Esophagus muscularis mucosa (tissue), 4 donors: ENCODE measurements at places on chromosomes 6 and 20. TPM values are rescaled to one million over a fixed set of nuclear protein-coding genes. Genes with fewer than 3 reads are reported as not detected.
A peak's percentile ranks its signal among the peaks of the same experiment; 100 is the strongest.

DNA sequence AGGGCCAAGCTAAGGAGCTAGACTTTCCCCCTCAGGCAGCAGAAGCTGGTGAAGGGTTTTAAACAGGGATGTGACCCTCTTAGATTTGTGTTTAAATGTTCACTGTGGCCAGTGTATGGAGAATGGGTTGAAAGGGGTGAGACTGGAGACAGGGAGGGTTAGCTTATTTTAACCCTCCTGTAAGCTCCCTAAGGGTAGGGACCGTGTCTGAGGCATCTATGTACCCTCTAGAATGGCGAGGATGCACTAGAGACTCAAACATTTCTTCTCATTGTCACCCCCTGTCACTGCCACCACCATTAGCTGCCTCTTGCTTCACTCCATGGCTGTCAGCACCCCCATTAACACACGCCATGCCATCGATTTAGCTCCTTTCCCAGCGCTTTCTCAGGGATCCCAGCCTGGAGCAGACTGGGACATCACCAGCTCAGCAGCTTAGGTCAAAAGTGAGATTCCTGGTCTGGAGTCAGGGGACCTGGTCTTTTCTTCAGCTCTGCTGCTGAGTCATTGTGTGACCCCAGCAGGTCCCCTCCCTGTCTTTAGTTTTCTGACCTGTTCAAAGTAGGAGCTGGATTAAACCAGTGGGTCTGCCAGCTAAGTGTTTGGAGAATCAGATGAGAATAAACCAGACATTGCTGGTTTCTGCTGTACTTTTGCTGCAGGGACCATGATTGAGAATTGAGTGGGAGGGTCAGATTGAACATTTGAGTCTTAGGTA is 1.1 kb upstream of the SLC22A7 start:
- H3K4me1 ChIP-seq = no peaks in the 10 kb centered on the region
- H3K27ac ChIP-seq = no peak overlapping the region
- no peaks in the 10 kb centered on the region for H3K27me3 ChIP-seq
- H3K4me3 ChIP-seq = no peak overlapping the region
- no peaks in the 10 kb centered on the region for H3K36me3 ChIP-seq

DNA sequence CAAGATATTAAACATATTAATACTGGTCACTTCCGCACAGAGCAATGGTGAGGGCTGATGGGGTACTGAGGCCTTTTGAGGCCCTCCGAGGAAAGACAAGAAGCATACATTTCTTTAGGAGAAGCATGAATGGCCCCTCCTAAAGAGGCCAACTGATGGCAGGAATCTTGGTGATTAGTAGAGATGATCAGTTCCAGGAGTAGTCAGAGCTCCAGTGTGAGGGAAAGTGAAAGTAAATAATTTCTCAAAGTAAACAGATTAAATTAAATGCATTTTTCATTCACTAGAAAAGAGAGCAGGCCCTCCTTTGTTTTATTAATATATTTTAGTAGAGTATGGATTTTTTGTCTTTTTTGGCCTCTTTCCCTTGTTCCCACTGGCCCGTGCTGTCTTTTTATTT is 38.2 kb downstream of the NOX3 start:
- H3K4me3 ChIP-seq = peak overlapping the region; percentile 24
- no peak for DNase-seq
- H3K27me3 ChIP-seq = no peaks in the 10 kb centered on the region
- no peaks in the 10 kb centered on the region for H3K36me3 ChIP-seq
- no peak overlapping the region for H3K27ac ChIP-seq

GRCh38 chr6:56399672-56400263 is 152.4 kb upstream of the COL21A1 start:
- no peaks in the 10 kb centered on the region for H3K27me3 ChIP-seq
- no peak for DNase-seq
- no peaks in the 10 kb centered on the region for H3K36me3 ChIP-seq
- H3K4me1 ChIP-seq = peaks cover 16% of the 10 kb centered on the region
- no peak overlapping the region for H3K27ac ChIP-seq

- no peak overlapping the region for H3K4me3 ChIP-seq
- H3K4me1 ChIP-seq = peaks cover 8% of the 10 kb centered on the region
- no peak overlapping the region for H3K27ac ChIP-seq
- H3K36me3 ChIP-seq = no peaks in the 10 kb centered on the region
- no peaks in the 10 kb centered on the region for H3K27me3 ChIP-seq
Observed at GRCh38 chr6:125797886-125798444, 7.2 kb downstream of the NCOA7 start.

- no peak for DNase-seq
- H3K36me3 ChIP-seq = peaks cover under 1% of the 10 kb centered on the region
- H3K4me3 ChIP-seq = no peak overlapping the region
- no peaks in the 10 kb centered on the region for H3K27me3 ChIP-seq
- no peak overlapping the region for H3K27ac ChIP-seq
Observed at GRCh38 chr20:49501917-49502316, 19.4 kb upstream of the KCNB1 start.

DNA sequence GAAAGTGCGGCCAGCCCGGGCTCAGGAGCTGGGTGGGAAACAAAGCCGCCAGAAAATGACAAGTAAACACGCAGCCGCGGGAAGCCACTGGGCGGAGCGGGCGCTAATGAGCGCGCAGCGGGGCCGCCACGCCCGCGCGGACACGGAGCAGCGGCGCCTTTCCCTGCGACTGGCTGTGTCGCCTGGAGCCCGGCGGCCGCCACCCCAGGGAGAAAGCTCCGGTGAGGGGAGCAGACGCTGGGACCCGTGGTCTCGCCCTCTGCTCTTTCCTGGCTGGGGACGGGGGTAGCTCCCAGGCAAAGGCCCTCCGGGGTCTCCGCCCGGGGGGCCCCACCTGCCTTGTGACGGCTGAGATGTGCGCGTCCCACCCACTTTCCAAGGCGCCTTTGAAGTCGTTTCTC is 54.9 kb downstream of the PRR18 start:
- DNase-seq = no peak
- H3K27ac ChIP-seq = no peak overlapping the region
- H3K4me3 ChIP-seq = peak overlapping the region; percentile 53

GRCh38 chr6:33763483-33763882 is 16.8 kb upstream of the IP6K3 start:
- H3K4me1 ChIP-seq = peaks cover 8% of the 10 kb centered on the region
- DNase-seq = no peak
- H3K27ac ChIP-seq = no peak overlapping the region
- H3K4me3 ChIP-seq = no peak overlapping the region
- no peaks in the 10 kb centered on the region for H3K27me3 ChIP-seq

DNA sequence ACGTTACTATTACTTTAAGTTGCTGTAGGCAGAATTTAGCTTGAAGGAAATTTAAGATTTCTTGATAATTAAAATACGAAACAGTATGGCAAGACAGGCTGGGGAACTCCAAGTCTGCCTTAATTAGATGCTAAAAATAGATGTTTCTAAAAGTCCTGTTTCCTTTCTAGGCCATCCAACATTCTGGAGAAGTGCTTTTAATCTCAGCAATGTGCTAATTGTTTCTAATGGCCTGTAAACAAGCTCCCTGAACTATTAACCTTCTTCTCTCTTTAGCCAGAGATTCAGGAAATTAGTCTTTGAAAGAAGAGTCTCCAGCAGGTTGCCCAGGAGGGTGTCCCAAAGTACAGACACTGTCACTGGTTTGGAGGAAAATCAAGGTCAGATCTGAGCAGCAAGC is 677.3 kb upstream of the AGPAT4 start:
- no peaks in the 10 kb centered on the region for H3K27me3 ChIP-seq
- H3K27ac ChIP-seq = no peak overlapping the region
- peaks cover 7% of the 10 kb centered on the region for H3K4me1 ChIP-seq
- H3K36me3 ChIP-seq = no peaks in the 10 kb centered on the region
- no peak for DNase-seq

- H3K27ac ChIP-seq = no peak overlapping the region
- no peak overlapping the region for H3K4me3 ChIP-seq
- DNase-seq = no peak
- no peaks in the 10 kb centered on the region for H3K36me3 ChIP-seq
Observed at GRCh38 chr6:40642837-40643236, 55.7 kb upstream of the LRFN2 start.

GRCh38 chr6:41644297-41644879 is 6.1 kb downstream of the MDFI start:
- H3K4me3 ChIP-seq = no peak overlapping the region
- H3K4me1 ChIP-seq = peaks cover 6% of the 10 kb centered on the region
- no peak overlapping the region for H3K27ac ChIP-seq
- no peak for DNase-seq
- H3K36me3 ChIP-seq = no peaks in the 10 kb centered on the region

DNA sequence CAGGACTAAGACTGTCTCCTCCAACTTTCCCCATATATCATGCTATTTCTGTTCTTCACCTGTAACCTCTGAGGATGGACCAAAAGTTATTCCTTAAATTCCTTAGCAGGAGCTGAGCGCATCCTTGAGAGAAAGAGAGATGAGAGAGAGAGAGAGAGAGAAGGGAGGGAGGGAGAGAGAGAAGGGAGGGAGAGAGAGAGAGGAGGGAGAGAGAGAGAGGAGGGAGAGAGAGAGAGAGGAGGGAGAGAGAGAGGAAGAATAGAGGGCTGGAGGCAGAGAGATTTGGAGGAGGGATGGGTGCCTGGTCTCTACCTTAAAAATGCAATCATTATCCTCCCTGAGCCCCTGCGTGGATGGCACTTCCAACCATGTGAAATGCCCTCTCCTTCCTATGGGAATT is 73.6 kb downstream of the BMP2 start:
- DNase-seq = no peak
- H3K4me1 ChIP-seq = no peaks in the 10 kb centered on the region
- no peak overlapping the region for H3K27ac ChIP-seq
- no peak overlapping the region for H3K4me3 ChIP-seq
- no peaks in the 10 kb centered on the region for H3K36me3 ChIP-seq

GRCh38 chr20:58407966-58408557 is 19.0 kb downstream of the VAPB start:
- H3K27me3 ChIP-seq = no peaks in the 10 kb centered on the region
- no peak for DNase-seq
- H3K4me3 ChIP-seq = no peak overlapping the region
- no peaks in the 10 kb centered on the region for H3K36me3 ChIP-seq
- peaks cover 47% of the 10 kb centered on the region for H3K4me1 ChIP-seq

- no peaks in the 10 kb centered on the region for H3K36me3 ChIP-seq
- DNase-seq = no peak
- no peaks in the 10 kb centered on the region for H3K27me3 ChIP-seq
- H3K27ac ChIP-seq = no peak overlapping the region
- H3K4me3 ChIP-seq = no peak overlapping the region
- peaks cover 26% of the 10 kb centered on the region for H3K4me1 ChIP-seq
Observed at GRCh38 chr6:150880336-150880735, 14.8 kb downstream of the MTHFD1L start.

- H3K27me3 ChIP-seq = no peaks in the 10 kb centered on the region
- H3K27ac ChIP-seq = no peak overlapping the region
- H3K4me1 ChIP-seq = peaks cover 6% of the 10 kb centered on the region
Observed at GRCh38 chr6:37024656-37025337, 19.3 kb downstream of the FGD2 start.

DNA sequence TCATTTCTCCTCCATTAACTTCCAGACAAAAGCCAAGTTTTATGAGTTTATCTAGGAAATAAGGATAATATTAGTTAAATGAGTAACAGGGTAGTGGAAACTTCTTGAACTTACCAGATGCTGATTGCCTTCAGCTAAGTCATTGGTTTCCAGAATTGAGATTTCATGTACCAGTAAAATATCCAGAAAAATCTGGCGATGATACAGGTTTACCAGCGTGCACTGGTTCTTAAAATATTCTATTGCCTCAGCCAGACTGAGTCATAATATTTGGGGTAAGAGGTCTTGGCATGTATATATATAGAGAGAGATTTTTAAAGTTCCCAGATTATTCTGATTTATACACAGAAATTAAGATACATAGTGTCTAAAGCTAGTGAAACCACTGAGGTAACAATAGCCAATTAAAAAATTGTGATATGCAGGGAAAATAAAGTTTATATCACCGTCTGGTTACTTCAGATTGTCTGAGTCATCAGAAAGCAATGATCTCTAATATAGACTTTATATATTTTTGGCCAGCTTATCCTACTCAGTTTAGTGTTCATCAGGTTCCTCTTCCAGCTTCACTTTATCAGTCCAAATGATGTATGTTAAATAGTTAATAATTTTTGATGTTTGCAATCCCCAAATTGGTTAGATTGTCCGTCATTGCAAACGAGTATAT is 39.5 kb upstream of the SDHAF4 start:
- H3K4me3 ChIP-seq = no peak overlapping the region
- peaks cover 46% of the 10 kb centered on the region for H3K36me3 ChIP-seq
- DNase-seq = no peak
- no peaks in the 10 kb centered on the region for H3K4me1 ChIP-seq
- H3K27ac ChIP-seq = no peak overlapping the region

DNA sequence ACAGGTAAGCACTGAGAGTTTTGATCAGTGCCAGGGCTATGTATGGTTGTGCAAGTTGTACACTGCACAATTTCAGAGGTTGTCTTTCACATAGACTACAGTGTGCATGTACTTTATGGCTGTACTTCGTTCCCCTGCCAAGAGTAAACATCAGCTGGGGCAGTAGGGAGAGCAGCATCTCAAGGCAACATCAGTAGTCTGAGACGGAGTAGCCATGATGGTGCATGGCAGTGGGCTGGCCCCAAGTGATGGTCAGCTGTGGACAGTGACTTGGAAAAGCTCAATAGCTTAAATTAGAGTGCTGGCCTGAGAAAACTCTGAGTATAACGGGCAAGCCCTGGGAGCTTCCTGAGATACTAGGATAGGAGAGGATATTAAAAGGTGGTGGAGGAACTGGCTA is 165.5 kb downstream of the TFAP2B start:
- no peaks in the 10 kb centered on the region for H3K4me1 ChIP-seq
- H3K36me3 ChIP-seq = no peaks in the 10 kb centered on the region
- no peak overlapping the region for H3K27ac ChIP-seq
- DNase-seq = no peak
- H3K4me3 ChIP-seq = no peak overlapping the region

DNA sequence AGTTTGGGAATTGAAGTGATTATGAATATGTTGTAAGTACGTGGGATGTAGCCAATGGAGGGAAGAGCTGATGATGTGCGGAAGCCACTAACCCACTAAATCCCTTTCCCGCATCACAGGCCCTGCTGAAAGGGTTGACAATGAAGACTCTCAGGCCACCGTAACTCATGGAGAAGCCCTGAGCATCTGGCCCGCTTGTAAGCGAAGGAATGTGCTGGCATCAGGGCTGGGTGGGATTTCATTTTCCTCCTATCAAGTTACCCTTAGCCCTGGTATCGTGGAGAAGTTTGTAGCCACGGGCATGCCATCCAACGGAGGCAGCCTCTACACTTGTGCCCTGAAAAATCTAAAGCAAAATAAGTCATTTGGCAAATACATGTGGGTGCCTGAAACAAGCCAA is 355.0 kb downstream of the CDH26 start:
- no peak overlapping the region for H3K4me3 ChIP-seq
- DNase-seq = no peak
- no peak overlapping the region for H3K27ac ChIP-seq
- no peaks in the 10 kb centered on the region for H3K4me1 ChIP-seq
- no peaks in the 10 kb centered on the region for H3K36me3 ChIP-seq
- no peaks in the 10 kb centered on the region for H3K27me3 ChIP-seq

- no peaks in the 10 kb centered on the region for H3K36me3 ChIP-seq
- H3K27me3 ChIP-seq = no peaks in the 10 kb centered on the region
- no peak overlapping the region for H3K4me3 ChIP-seq
- peak; percentile 66 for DNase-seq
- peaks cover 25% of the 10 kb centered on the region for H3K4me1 ChIP-seq
Observed at GRCh38 chr20:24735263-24735662, 213.8 kb upstream of the CST7 start.

SCUBE3 gene
- 8.0 TPM for total RNA-seq

MEP1A gene
- 0.17 TPM for total RNA-seq

NCOA6 gene
- 30.2 TPM for total RNA-seq

ARMH2 gene
- not detected for total RNA-seq

BPIFB6 gene
- total RNA-seq = not detected

SLC32A1 gene
- total RNA-seq = not detected

ADGRB3 gene
- total RNA-seq = 6.3 TPM

COL11A2 gene
- total RNA-seq = 0.17 TPM

CDKN1A gene
- total RNA-seq = 47.3 TPM

ELOVL5 gene
- 55.2 TPM for total RNA-seq
